ENCODE measurements at places on chromosomes 11 and 22. TPM values are rescaled to one million over a fixed set of nuclear protein-coding genes. Genes with fewer than 3 reads are reported as not detected.
A peak's percentile ranks its signal among the peaks of the same experiment; 100 is the strongest.

The SSTR3 gene
- not detected for total RNA-seq

- H3K27ac ChIP-seq: no peak overlapping the region
- H3K36me3 ChIP-seq: no peaks in the 10 kb centered on the region
- no peaks in the 10 kb centered on the region for H3K4me1 ChIP-seq
- H3K4me3 ChIP-seq: no peak overlapping the region
- DNase-seq: no peak
- H3K27me3 ChIP-seq: no peaks in the 10 kb centered on the region
These were observed 89.3 kb downstream of the PRR5L start for GRCh38 chr11:36385121-36385970.

DNA sequence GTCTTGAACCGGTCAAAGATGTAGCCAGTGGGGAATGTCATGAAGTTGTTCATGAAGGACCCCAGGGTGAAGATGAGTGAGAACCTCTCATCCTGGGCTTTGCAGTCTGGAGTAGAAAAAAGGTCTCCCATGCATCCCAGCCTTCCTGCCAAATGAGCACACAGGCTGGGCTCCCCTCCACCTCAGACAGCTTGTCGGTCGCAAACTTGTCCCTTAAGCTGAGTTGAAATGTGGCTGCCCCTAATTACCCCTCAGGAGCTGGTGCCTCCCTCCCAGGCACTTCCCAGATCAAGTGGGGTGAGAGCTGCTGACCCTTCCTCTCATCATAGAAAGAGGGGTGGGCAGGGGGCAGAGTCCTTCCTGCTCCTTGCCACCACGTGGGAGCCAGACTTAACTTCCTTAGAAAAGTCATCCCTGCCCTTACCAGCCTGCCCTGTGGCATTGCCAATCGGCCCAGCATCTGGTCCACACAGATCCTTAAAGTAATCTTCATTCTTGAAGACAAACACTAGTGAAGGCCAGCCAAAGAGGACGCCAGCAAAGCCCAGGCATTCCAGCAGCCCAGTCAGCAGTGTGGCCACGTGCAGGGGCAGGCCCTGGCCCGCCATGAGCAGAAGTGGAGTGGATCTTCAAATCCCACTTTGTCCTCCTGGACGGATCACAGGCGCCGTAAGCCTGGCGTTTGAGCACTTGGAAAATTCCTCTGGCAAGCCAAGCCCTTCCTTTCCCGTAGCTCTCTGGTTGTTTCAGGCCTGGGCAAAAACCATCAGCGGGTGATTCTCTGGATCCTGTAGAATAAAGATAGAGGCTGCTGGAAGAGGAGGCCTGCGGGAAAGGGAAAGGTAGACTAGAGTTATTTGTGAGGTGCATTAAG is 1.1 kb downstream of the SLC43A3 start:
- peak overlapping the region; percentile 73 for H3K4me3 ChIP-seq
- H3K4me1 ChIP-seq: peaks cover 41% of the 10 kb centered on the region
- no peaks in the 10 kb centered on the region for H3K36me3 ChIP-seq
- DNase-seq: no peak

The UVRAG gene
- 20.4 TPM for total RNA-seq

DNA sequence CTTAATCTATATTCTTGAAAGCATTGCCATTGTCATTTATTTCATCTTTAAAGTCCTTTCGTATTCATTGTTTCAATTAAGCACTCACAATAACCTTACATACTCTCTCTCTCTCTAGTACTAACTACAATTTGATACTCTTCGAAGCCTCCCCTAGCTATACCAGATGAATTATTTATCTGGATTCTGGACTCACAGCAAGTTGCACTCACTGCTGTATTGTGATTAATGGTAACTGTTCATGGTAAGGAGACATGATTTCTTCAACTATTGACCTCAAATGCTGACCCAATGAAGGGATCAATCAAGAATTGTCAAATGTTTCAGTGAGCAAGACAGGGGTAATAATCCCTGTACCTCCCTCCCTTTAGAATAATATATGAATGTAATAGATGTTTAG is 6.0 kb upstream of the OR52B6 start:
- H3K4me1 ChIP-seq: no peaks in the 10 kb centered on the region
- DNase-seq: no peak
- H3K36me3 ChIP-seq: no peaks in the 10 kb centered on the region
- no peak overlapping the region for H3K4me3 ChIP-seq
- no peak overlapping the region for H3K27ac ChIP-seq

DNA sequence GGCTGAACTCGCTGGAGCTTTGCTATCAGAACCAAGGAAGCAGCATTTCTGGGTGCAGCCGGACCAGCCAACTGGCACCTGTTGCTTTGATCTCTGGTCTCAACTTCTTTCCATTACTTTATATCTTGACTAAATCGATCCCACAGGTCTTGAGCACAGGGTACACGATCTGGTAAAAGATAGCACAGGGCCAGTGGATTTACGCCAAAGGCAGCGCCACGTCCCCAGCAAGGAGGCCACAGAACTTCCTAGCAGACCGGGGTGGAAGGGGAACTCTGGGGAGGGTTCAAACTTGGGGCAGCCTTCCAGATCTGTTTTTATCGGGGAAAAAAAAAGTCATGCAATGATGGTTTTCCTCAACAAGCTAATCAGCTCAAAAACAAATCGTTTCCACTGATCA is 14.0 kb downstream of the VPS37C start:
- no peak overlapping the region for H3K4me3 ChIP-seq
- no peak overlapping the region for H3K27ac ChIP-seq
- no peak for DNase-seq
- H3K36me3 ChIP-seq: no peaks in the 10 kb centered on the region

The TRAPPC4 gene
- 58.2 TPM for total RNA-seq

DNA sequence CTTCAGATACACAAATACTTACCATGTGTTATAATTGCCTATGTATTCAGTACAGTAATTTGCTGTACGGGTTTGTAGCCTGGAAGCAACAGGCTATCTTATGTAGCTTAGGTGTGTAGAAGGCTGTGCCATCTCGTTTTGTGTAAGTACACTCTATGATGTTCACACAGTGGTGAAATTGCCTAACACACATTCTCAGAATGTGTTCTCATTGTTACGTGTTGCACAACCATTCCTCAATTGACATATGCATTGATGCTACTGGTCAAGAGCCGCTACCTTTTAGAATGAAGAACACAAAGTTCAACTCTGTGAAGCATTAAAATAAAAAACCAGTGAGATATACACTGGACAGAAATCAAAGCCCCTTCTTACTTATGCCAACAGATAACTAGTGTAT is 26.7 kb downstream of the SVIP start:
- no peak for DNase-seq
- H3K4me3 ChIP-seq: no peak overlapping the region
- no peaks in the 10 kb centered on the region for H3K4me1 ChIP-seq
- no peaks in the 10 kb centered on the region for H3K36me3 ChIP-seq

GRCh38 chr11:105074166-105074530 is 29.0 kb upstream of the CARD16 start:
- DNase-seq: no peak
- no peak overlapping the region for H3K4me3 ChIP-seq
- no peaks in the 10 kb centered on the region for H3K27me3 ChIP-seq

The OR10S1 gene
- not detected for total RNA-seq

The LRRC74B gene
- total RNA-seq: not detected
